ENCODE measurements at places on chromosomes 1 and 21.

DNA sequence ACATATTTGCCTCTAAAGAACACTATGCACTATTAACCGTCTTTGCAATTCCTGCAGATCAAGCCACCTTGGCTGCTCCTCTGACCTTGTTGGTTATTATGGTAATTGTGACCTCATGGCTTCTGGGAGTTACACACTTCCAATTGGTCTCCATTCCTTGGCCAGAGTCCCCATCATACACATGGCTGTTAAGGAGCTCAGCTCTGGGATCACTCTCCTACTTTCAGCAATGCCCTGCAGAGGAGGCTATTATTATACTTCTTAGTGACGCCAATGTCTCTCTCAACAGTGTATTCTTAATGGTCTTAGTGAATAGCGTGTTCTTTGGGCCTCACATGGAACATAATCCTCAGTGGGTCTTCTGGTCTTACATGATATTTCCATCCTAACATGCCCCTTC, 10.0 kb upstream of the JAK1 start:
- DNase-seq, result no peak

DNA sequence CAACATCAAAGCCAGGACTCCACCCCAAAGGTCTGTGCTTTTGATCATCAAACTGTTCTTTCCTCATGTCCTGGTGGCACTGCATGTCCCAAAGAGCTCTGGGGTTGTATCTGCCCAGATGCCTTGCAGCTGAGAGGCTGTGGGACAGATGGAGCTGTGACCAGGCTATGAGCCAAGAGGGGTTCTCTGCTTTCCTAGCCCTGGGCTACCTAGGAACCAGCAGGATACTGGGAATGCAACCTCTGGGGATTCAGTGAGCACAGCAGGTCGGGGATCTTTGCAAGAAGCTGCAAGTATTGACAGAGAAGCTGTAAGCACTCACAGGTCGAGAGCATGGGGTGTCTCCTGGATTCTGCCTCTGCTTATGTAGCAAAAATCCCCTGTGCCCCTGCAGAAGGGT, 186.6 kb downstream of the GRIK3 start:
- DNase-seq, result no peak

GRCh38 chr1:11461531-11462137, 17.3 kb upstream of the DISP3 start:
- no peak for DNase-seq

- DNase-seq, result no peak
These were observed 262.3 kb upstream of the BRINP3 start for GRCh38 chr1:190739926-190740325.

DNA sequence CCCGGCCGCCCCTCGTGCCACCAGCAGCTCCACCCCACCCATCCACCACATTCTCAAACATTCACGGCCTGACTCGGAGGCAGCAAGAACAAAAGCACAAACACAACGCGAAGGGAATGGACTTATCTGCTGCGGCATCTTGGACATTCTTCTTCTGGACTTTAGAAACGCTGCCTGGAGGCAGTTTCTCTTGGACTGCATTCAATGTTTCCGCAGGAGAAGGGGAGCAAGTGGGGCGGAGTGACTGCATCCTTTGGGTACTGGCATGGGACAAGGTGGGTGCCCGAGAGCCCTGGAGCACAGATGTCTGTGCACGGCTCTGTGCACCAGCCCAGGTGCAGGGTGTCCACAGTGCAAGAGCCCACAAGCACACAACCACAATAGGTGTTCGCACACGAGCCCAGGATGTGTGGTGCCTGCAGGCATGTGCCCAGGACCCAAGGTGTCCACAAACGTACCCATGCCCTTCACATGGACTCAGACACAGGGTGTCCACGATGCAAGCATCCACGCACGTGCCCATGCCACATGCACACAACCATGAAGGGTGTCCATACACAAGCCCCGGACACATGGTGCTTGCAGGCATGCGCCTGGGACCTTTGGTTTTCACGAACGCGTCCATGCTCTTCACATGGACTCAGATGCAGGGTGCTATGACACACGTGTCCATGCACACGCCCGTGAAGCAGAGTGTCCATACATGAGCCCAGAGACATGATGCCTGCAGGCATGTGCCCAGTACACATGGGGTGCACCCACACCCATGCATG, 53.6 kb downstream of the WNT9A start:
- DNase-seq, result no peak

DNA sequence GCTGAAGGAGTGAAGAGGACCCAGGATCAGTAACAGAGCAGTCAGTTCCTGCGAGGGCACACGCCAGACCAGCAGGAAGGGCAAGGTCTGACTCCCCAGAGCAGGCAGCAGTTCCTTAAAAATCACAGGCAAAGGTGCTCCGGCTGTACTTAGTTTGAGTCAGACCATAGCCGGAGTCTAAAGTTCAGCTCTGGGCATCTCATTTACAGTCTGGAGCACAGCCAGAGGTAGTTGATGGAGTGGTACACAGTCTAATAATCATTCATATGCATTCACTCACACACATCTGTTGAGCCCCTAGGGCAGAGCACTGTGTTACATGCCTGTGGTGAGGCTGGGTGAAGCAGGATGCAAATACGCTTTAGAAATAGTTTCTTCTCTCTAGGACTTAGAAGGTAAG, 7.3 kb upstream of the AMIGO1 start:
- DNase-seq, result no peak

DNA sequence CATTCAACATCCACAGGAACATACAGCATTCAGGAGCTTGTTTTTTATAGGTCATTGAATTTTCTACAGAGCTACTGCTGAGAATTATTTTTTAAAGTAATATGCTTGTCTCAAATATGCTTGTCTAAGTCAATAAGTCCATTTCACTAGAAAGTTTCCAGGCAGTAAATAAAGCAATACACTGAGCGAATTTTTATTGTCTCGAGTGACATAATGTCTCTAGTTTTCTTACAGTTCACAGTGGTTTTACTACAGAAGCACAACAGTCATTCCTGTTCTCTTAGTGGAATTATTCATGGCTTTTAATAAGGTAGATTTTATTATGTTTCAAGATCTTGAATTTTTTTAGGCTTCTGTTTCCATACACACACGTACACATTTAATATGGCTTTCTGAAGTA, 83.8 kb downstream of the HS2ST1 start:
- no peak for DNase-seq

- DNase-seq, result no peak
These were observed 280.3 kb downstream of the HMCN1 start for GRCh38 chr1:186014370-186015037.

DNA sequence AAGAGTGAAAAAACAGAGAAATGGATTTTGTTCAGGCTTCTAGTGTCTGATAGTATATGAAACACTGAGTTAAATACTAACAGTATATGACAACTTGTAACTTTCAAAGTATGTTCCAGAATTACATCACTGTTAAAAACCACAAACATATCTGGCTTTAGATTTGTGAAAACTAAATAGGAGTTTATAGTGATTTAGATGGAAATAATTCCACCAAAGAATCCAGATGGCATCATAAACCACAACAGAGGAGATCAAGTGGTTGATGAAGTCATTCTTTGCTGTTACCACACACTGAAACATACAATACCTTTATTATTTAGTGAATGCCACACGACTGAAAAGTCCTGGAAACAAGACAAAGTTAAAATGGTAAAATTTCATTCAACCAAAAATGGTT, 37.2 kb downstream of the ALG14 start:
- no peak for DNase-seq

DNA sequence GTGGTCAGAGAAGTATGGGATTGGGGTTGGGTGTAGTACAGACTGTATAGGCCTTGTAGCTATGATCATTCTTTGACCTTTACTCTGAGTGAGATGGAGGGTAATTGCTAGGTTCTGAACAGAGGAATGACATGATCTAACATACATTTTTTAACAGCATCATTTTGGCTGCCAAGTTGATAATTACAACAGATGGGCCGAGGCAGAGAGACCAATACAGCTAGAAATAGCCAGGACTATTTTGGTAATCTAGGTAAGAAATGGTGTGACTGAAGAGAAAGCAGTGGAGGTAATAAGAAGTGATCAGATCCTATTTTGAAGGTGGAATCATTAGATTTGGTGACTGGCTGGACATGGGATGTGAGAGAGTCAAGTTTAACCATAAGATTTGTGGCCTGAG, 43.5 kb downstream of the RPAP2 start:
- DNase-seq, result no peak

DNA sequence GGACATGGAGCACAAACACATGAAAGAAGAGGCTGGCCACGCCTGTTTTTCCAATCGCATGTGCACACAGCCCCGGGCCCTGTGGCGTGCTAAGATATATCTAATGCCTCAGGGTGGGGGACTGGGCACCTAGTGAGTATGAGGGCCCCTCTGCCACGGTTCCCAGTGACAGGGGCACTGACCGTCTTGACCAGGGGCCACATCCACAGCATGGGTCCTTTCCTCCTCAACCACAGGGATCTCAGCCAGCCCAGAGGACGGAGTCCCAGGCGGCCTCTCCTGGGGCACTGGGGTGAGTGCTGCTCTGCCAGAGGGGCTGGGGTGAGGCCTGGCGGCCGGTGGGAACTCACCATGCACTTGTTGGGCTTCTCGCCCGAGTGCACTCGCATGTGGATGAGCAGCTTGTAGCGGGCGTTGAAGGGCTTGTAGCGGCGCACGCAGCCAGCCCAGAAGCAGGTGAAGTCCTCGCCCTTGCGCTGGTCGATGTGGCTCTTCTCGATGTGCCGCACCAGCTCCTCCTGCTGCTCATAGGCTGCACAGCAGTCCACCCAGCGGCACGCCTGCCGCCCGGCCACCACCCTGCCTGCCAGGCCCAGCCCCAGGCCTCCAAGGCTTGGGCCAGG, 134.7 kb downstream of the DMRTB1 start:
- DNase-seq, result no peak

DNA sequence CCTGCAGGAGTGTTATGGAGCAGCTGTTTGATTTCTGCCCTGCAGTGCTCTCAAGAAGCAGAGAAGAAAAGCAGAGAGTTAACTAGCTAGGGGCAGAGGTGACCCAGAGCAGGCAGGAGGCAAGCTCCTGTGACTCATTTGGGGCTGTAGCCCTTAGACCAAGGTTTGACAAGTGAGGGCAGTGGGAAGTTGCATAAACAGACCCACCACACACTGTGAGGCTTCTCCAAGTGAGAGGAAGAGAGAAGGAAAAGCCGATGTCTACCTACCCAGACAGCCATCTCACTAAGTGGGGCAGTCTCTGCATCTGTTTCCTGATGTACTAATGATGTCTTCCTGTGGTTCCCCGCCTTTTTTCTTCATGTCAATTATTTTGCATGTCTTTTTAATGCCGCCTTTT, 159.9 kb upstream of the NR5A2 start:
- DNase-seq, result no peak

DNA sequence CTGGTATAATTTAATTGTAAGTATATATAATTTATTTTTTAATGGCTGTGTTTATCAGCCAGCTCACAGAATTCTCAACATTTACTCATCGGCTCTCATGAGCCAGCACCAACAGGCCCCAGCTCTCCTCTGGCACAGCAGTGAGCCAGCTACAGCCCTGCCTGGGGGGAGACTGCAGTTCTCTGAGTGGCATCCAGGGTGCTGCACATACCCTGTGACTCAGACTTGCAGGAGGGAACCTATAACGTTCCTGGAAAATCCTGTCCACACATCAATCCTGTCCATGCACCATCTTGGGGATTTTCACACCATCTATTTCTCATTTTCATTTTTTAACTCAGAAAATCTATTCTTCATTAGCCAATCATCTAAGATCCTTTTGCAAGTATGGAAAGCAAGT, 36.5 kb downstream of the FHAD1 start:
- no peak for DNase-seq

- no peak for DNase-seq
These were observed 2.3 kb downstream of the SLC2A5 start for GRCh38 chr1:9066945-9067807.

- no peak for DNase-seq
These were observed 477.2 kb downstream of the BRINP3 start for GRCh38 chr1:190000365-190000872.

- no peak for DNase-seq
These were observed 16.4 kb downstream of the PBX1 start for GRCh38 chr1:164575356-164575886.

DNA sequence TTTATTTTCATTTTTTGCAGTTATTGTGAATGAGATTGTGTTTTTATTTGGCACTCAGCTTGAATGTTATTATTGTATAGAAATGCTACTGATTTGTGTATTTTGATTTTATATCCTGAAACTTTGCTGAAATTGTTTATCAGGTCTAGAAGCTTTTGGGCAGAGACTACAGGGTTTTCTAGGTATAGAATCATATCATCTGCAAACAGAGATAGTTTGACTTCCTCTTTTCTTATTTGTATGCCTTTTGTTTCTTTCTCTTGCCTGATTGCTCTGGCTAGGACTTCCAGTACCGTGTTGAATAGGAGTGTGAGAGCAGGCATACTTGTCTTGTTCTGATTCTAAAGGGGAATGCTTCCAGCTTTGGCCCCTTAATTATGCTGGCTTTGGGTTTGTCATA, 27.3 kb downstream of the ZNF691 start:
- DNase-seq, result no peak

- DNase-seq, result no peak
These were observed 103.9 kb downstream of the DPYD start for GRCh38 chr1:97816927-97817326.

DNA sequence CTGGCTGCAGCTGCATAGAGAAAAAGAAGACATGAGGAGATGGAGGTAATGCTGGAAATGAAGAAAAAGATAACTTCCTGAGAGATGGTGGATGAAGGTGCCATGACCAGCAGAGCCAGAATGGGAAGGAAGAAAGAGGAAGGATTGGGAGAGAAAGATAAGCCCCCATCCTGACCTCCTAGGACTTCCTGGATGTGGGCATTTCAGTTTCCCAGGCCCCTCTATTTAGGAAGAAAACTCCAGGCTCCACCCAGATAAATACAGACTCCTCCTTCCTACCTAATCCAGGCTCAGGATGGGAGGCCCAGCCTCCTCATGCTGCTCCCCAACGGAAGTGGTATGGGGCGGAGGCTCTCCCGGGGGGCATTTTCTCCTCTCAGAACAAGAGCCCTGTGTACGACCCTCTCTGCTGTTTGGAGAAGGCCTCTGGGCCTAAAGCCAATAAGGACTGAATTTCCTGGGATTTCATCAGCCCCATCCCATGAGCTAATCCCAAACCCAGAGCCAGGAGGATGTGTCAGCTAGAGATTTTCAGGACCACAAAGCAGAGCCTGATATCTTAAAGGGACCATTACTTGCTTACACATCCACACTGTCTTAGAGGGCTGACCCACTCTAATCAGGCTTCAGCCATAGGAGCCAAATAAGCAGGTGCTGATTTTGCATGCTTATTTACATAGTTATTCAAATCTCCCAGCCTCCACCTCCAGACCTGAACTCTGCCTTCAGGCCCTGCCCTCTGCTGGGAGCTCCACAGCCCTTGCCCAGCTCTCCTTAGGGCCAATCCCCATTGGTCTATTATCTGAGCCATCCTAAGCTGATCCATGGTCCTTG, 5.1 kb upstream of the ARHGEF2 start:
- no peak for DNase-seq

DNA sequence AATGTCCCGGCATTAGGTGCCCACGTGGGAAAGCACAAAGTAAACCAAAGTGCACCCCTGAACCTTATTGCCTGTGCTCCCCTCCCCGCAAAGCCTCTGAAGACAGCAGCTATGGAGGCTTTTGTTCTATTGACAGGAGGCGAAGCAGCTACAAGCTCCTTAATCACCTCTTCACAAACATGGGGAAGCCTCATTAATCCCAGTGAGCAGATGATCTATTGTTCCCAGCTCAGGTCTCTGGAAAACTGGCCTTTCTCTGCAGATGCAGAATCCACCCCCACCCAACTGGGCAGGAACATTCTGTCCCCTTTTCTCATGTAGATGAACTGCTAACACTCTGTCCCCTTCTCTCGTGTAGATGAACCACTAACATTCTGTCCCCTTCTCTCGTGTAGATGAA, 190.5 kb upstream of the CSF3R start:
- DNase-seq, result no peak

Measured in stimulated activated CD4-positive, alpha-beta T cell treated with anti-CD3 and anti-CD28 coated beads, Interleukin-4, amount 100 ng/mL, for 1 hour (primary cell).